ENCODE measurements at places on chromosomes 12 and 14.

GRCh38 chr14:64979336-64980074 is 7.2 kb upstream of the FNTB start:
- DNase-seq: no peak

DNA sequence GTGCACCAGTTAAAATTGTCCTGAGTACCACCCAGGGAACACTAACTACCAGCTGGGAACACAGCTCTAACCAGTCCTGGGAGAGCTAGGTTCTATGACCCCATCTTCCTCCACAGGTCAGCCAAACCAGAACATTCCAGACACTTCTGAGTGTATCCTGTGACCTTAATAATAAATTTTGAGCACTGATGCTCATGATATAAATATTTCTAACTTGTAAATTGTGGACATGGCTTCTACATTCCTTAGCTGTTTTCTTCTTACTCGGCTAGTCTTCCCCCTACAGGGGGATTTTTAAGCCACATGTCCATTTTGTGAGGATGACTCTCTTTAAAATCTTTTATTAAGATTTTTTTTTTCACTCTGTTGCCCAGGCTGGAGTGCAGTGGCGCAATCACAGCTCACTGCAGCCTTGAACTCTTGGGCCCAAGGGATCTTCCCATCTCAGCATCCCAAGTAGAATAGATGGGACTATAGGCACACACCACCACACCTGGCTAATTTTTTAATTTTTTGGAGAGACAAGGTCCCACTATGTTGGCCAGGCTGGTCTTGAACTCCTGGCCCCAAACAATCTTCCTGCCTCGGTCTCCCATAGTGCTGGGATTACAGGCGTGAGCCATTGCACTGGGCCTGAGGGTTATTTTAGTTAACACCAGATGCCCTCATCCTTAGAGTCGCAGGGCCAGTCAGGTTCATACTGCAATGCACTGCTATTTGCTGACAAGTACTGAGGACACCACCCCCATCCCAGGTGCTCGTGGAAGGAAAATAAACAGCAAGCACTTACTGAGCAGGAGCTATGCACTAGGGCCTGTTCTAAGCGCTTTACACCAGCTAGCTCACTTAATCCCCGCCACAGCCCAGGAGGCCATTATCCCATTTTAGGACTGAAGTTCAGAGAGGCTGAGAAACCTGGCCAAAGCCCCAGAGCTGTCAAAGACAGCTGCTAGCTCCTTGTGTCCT is 142.6 kb upstream of the NCOR2 start:
- DNase-seq: peak; percentile 7

- DNase-seq: no peak
Observed at GRCh38 chr12:106080791-106081170, 58.0 kb downstream of the NUAK1 start.

GRCh38 chr14:38884109-38884508 is 218.9 kb downstream of the SEC23A start:
- DNase-seq: no peak

DNA sequence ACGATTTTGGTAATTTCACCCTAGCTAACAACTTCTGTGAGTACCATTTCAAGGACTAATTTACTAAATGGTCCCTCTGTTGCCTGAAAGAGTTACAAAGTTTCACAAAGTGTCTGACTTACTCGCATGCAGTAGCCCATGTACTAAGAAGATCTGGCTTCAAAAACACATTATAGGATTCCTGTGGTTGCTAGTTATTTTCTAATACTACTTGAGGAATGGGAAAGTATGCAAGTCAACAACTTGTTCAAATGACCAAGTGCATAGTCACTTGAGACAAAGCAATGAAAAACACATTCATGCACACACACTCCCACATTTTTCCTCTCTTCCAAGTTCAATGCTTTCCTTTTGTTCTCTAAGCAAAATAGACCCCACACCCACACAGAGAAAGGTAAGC is 219.7 kb upstream of the TMPO start:
- no peak for DNase-seq

GRCh38 chr14:94451091-94451771 is 1.4 kb downstream of the SERPINA11 start:
- no peak for DNase-seq

GRCh38 chr12:22535038-22535437 is 9.3 kb downstream of the C2CD5 start:
- DNase-seq: no peak

DNA sequence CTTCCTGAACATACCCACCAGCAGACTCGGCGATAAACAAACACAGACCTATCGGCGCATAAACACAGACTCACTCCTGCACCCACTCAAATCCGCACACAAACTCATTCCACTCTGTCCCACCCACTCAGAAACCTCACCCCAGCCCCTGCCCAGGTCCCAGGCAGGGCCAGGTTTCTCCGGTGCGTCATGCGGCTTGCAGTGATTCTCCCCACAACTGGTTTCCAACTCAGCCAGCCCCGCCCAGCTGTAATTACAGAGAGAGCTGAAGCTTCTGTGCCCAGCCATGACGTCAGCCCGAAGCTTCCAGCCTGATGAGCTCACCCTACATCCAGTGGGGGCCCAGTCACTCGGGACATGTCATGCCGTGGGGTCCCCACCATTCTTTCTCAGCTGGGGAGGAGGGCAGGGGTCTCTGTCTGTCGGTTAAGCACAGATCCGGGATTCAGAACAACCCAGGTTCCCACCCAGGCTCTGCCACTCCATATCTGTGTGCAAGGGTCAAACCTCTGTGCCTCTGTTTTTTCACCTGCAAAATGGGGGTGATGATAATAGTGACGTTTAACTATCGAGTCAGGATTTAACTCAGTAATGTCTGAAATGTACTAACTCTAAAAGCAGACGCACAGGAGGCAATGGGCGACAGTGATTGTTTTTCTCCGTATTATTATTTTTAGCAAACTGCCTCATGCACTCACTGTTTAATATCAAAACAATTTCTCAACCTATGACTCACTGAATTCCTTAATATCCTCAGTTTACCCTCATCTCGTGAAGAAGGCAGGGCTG is 2.3 kb upstream of the HSPB8 start:
- peak; percentile 94 for DNase-seq
